ENCODE measurements at places on chromosomes 6 and 20.

DNA sequence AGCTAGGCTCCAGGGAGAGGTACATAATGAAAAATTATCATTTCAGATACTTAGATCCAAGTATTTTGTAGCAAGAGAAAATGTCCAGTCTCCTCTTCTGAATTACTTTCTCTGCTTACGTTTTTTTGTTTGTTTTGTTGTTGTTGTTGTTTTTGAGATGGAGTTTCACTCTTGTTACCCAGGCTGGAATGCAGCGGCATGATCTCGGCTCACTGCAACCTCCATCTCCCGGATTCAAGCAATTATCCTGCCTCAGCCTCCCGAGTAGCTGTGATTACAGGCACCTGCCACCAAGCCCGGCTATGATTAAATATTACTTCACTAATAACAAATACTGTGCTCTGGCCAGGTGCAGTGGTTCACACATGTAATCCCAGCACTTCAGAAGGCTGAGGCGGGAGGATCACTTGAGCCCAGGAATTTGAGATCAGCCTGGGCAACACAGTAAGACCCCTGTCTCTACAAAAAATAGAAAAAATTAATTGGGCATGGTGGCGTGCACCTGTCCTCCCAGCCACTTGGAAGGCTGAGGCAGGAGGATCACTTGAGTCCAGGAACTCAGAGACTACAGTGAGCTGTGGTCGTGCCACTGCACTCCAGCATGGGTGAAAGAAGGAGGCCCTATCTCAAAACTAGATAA, 155.0 kb upstream of the JARID2 start:
- DNase-seq = no peak

DNA sequence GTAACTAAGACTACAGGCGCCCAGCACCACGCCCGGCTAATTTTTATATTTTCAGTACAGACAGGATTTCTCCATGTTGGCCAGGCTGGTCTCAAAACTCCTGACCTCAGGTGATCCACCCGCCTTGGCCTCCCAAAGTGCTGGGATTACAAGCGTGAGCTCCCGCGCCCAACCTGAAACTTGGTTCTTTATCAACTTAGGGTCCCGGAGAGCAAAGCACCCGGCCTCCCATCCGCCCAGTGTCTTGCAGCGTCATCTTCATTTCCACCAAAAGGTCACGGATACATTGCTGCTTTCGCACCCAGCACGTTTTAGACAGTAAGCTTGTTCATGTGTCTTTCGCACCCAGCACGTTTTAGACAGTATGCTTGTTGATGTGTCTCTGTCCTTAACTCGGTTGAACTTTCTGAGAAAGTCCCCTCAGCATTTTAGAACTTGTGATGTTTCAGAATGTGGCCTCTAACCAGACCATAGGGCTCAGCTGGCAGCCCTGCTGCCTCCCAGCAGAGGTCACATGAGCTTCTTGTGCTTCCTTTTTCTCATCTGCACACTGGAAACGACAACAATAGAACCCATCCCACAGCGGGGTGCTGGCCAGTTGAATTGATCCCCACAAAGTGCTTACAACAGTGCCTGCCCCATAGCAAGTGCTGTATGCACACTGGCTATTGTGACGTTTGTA, 48.8 kb downstream of the PRR18 start:
- DNase-seq = no peak

- peak; percentile 40 for DNase-seq
These were observed at the start of gene MOCS1 for GRCh38 chr6:39934131-39934757. Gene MOCS1 (minus strand): TSS chr6:39934462. CDS start chr6:39934417, 45 bp downstream.

DNA sequence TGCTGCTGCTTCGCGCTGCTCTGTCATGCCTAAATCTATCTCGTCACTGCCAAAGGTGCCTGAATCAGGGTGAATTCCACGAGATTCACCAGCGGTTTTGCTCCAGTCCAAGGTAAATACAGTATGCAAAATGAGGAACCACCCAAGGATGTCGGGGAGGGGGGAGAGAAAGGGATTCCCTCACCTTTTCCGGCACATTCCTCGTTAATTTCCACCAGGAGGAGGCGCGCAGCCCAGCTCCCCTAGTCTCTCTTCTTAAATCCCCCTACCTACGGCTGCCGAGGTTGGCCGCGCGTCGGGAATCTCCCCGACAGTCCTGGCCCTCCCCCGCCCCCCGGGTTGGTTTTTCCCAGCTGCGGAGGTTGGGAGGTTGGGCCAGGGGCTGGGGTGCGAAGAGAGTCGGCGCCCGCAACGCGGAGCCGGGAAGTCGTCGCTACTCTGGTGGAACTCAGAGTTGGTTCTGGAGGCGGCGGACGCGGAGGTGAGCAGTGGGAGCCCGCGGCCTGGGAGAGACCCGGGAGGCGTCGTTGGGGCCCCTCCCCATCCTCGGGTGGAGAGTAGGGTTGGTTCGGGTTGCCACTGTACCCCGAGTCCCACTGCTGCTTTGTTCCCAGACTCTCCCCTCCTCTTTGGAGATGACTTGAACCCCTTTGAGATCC, at the start of gene TPBG:
TSS of gene TPBG (plus strand) at position 390 of the 659 bp plus-strand sequence. CDS start 1,145 bp downstream, outside the sequence.
- peak; percentile 35 for DNase-seq

DNA sequence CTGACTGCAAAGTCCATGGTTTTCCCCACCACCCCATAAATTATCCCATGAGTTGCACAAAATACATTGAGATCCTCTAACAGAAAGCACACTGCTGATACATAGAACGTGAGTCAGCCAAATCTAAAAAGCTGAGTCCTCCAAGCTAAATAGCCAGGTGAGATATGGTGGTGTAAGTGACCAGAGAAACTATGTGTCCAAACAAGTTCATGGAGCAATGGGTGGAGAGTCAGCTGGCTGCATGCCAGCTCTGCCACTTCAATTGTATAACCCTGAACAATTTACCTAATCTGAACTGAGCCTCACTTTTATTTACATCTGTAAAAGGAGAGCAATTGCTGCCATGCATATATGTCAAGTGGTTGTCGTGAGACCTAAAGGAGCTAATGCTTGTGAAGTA, 9.7 kb downstream of the SNAP25 start:
- peak; percentile 66 for DNase-seq

DNA sequence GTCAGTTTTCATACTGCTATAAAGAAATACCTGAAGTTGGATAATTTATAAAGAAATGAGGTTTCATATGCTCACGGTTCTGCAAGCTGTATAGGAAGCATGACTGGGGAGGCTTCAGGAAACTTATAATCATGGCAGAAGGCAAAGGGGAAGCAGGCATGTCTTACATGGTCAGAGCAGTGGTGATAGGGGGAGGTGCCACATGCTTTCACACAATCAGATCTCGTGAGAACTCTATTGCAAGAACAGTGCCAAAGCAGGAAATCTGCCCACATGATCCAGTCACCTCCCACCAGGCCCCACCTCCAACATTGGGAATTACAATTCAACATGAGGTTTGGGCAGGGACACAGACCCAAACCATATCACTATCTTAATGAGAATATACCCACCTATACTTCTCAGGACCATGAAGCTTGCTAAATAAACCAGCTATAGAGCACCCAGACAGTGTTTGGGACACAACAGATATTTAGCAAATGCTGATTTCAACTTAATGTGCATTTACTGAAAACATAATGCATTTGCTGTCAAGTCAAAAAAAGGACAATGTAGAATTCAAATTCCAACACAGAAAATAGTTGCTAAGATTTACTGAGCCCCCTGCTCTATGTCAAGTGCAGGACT, 63.8 kb downstream of the TNFRSF21 start:
- no peak for DNase-seq

GRCh38 chr6:16759181-16759645, 2.0 kb downstream of the ATXN1 start:
- DNase-seq = no peak

DNA sequence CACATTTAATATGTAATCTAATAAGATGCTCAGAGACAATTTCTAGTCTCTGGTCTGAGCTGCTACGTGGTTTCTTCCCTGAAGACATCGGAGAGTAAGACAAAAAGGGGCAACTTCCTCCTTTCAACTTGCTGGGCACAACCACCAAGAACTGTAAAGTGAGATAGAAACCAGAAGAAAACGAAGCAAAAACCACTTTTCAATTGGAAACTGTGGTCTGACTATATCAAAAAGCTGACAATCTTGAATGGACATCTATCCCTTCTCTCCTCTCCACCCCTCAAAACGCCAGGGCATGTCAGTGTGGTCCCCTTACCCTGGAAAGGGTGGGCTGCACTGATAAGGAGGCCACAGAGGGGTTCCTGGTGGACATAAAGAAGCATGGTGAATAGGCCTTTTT, 269.1 kb downstream of the CD83 start:
- no peak for DNase-seq

GRCh38 chr6:3336066-3336786, 77.5 kb downstream of the PSMG4 start:
- DNase-seq = no peak

GRCh38 chr20:5621305-5621704, 128.9 kb upstream of the SHLD1 start:
- peak; percentile 87 for DNase-seq

- no peak for DNase-seq
These were observed 222.1 kb upstream of the RREB1 start for GRCh38 chr6:6885521-6886170.

DNA sequence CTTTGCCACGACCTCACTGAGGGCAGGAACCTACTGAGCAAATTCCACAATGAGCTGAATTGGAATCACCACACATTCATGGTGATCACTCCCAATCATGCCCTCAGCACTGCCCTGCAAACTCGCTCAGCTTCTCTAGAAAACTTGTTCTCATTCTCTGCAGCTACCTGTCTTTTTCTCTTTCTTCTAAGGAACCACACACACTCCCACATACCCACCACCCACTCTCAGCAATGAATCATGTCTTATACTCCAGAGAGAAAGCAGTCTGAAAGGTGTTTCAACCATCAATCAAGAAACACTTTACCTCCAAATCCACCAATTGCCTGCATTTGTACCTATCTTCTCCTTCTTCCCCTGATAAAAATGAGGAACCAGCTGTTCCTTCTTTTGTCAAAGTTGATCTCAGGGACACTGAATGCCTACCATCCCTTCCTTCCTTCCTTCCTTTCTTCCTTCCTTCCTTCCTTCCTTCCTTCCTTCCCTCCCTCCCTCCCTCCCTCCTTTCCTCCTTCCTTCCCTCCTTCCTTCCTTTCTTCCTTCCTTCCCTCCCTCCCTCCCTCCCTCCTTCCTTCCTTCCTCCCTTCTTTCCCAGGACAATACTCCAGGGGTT, 84.6 kb upstream of the SGK1 start:
- DNase-seq = no peak

GRCh38 chr6:55704421-55704820, 125.4 kb upstream of the HMGCLL1 start:
- DNase-seq = no peak

DNA sequence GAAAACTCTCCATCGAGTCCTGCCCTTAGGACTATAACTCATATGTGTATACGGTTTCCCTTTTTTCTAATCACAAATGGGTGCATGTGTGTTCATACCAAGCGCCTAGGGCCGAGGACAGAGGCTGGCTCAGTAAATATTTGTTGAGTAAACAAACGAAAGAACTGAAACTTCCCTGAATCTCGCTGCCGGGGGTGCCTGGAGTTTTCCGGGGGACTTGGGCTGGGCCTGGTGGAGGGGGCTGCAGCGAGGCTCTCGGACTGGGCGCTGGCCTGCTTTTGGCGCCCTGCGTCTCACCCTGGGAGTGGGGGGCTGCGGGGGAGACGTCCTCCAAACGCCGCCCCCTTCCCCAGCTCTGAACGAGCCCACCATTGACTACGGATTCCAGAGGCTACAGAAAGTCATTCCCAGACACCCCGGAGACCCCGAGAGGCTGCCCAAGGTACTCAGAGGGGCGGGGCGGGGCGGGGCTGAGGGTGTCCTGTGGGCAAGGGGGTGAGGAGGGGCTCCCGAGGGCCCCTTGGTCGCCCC, 49.0 kb downstream of the CPXM1 start:
- DNase-seq = no peak

DNA sequence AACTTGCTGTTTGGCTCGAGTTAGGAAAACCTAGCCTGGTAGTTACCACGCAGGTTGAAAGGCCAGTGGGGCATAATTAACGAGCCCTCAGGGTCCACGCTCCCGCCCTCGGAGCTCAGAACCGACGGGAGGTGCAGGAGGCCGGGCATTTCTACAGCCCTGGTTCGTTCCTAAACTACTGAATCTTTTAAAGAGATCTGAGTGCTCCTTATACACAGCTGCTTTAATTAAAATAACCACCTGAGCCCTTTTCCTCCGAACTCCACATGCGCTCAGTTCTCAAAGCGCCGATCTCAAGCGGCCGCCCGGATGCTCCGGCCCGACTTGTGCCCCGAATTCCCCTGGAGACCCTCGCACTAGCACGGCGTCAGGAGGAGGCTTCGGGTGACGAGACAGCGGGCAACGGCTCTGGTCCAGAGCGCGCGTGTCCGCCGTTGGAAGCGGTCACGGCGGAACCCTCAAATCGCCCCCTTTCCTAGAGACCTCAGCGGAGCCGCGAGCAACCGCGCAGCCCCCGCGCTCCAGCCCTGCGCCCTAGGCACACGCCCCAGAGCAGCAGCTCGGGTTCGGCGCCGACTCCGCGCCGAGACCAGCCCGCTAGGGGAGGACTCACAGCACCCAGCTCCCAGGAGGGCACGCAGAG, 397 bp downstream of the WDR27 start:
- peak; percentile 17 for DNase-seq

DNA sequence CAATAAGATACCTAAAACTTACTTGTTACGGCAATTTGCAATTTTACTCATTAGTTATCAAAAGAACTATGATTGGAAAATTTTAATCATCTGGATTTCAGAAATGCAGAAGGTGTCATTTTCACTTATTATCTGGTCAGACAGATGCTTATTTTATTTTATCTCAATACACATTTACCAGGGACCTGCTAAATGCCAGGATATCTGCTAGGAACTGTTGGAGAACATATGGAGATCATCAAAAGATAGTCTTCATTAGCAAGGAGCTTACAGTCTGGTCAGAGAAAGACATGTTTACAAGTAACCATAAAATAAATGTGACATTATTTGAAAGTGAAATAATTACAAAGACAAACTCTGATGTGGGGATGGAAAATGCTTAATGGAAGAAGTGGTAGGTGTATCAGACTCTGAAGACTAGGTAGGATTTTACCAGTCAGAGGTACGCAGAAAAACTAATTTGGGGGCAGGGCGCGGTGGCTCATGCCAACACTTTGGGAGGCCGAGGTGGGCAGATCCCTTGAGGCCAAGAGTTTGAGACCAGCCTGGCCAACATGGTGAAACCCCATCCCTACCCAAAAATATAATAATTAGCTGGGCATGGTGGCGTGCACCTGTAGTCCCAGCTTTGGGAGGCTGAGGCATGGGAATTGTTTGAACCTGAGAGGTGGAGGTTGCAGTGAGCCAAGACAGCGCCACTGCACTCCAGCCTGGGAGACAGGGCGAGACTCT, 137.8 kb downstream of the MYB start:
- no peak for DNase-seq

DNA sequence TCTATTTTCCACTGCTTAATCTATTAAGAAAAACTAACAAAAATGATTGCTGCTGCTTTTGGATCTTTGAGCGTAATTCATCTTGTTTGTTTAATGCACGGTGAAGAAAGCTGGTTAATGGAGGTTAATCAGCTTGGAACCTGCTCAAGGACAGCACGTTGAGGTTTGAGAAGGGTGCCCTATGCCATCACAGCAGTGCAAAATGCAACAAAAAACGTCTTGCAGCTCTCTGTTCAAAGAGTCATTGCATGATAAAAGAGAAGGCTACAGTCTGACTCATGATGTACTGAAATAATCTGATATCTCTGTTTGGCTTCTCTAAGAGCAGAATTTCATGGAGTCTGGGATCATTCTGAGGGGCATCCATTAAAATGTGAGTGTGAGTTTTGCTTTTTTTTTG, 80.6 kb upstream of the PREP start:
- no peak for DNase-seq

All from DMS79 treated with DMSO at 0.1 percent for 48 hours (cell line).